T-cell (primary cell): ENCODE measurements at places on chromosomes 5 and 9. TPM values are rescaled to one million over a fixed set of nuclear protein-coding genes. Genes with fewer than 3 reads are reported as not detected.

Gene CNTFR
- not detected for total RNA-seq

DNA sequence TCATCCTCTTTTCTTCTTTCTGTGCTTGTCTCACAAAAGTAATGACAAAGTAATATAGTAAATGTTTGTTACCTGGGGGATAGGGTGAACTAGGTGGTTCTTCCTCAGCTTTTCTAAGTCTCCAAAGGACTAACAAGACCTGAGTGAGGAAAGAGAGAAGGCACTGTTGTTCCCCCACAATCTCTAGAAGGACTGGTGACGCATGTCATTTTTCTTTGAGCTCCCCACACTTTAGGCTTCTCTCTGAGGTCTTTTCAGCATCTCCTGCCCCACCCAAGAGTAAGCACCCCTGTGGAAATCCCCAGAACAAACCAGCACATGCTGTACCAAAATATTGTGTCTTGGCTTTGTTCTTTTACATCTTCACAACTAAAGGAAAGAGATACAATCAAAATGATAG is 2.4 kb upstream of the IL7R start:
- peak; percentile 55 for DNase-seq

- DNase-seq: no peak
Measured at GRCh38 chr9:26637101-26637500, 255.5 kb downstream of the CAAP1 start.

DNA sequence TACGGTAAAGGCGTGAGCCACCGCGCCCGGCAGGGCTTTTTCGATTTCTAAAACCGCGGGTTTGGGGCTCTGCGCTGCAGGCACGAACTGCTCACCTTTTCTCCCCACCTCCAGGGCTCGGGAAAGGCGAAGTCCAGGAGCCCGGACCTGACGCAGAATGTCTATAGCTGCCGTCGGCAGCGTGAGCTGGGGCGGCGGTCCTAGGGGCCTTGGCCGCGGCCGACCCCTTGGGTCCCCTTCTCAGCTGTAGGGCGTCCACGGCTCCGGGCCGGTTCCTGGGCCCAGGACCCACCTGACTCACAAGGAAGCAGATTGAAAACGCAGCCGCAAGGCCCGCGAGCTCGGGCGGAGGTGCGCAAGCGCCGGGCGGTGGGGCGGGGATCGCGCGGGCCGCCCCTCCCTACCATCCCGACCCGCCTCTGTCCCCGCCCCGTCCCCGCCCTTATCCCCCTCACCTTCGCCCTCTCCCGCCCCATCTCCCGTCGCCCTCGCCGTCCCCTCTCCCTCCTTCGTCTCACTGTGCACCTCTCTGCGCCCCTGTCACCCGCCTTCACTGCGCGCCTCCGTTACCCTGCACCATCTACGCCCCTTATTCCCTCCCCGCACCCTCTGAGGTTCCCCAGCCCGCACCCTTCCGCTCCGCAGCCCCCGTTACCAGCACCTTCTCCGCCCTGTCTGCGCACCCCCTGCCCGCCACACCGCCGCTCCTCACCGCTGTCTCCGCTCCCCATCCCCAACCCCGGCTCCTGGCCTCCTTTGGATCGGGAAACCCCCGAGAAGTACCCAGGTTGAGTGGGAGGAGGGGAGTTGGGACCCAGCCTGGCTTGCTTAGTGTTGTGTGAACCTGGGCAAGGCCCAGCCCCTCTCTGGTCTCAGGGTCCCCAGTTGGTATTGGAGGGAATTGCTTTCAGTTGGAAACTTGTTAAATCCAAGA is at the start of gene HDHD3:
Gene HDHD3 (minus strand): TSS at position 353 of the 934 bp plus-strand sequence. CDS start 2,632 bp downstream, outside the sequence.
- DNase-seq: peak; percentile 77

- DNase-seq: no peak
Measured at GRCh38 chr5:38434966-38435705, 121.3 kb downstream of the LIFR start.

DNA sequence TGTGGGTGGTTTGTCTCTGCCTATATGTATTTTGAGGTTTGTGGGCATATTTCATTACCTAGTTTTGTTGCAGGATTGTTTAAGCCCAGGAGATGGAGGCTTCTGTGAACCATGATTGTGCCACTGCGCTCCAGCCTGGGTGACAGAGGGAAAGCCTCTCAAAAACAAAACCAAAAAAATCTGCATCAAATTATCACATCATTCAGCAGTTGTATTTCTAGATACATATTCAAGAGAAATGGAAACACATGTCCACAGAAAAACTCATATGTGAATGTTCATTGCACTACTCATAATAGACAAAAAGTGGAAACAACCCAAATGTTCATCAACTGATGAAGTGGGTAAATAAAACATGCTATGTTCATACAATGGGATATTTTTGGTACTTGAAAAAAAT is 29.9 kb downstream of the HSPA4 start:
- DNase-seq: no peak

- DNase-seq: no peak
Measured at GRCh38 chr5:141783947-141784296, 94.3 kb downstream of the PCDH1 start.

DNA sequence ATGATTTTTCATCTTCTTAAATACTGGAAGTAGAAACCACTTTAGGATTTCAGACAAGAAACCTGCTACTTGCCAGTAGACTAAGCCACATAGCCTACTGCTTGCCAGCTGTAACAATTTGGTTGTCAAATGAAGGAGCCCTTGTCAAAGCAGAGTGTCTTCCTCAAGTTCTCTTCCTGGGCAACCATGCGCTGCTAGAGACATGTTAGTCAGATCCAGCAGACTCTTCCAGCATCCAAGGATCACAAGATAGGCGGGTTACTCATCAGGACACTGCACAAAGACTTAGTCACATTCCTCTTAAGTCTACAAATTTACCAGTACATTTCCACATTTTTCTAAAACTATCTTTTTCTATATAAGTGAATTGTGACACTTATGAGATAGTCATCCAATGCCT is 24.4 kb downstream of the SKIC3 start:
- DNase-seq: no peak

GRCh38 chr9:108056084-108056804 is 566.7 kb upstream of the KLF4 start:
- DNase-seq: no peak

- DNase-seq: no peak
Measured at GRCh38 chr5:140310434-140310833, 7.5 kb upstream of the PFDN1 start.
